ENCODE measurements at places on chromosomes 7 and 10.

DNA sequence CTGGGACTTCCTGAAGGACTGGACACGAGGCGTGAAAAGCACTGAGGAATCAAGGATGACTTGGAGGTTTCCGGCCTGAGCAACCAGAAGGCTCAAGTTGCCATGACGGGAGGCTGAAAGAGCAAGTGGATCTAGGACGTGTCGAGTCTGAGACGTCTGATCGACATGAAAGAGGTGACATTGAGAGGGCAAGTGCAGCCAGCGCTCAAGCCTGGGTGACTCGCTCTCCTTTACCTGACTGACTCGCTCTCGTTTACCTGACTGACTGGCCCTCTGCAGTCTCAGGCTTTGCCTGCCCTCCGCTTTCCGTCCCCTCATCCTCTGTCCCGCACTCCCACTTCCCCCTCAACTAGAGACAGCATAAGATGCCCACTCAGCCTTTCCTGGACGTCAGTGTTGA, 202.6 kb upstream of the FRMD4A start:
- no peaks in the 10 kb centered on the region for H3K36me3 ChIP-seq
- peaks cover 29% of the 10 kb centered on the region for H3K4me1 ChIP-seq
- no peak overlapping the region for H3K4me3 ChIP-seq
- peak overlapping the region; percentile 29 for H3K27ac ChIP-seq
- no peaks in the 10 kb centered on the region for H3K27me3 ChIP-seq

GRCh38 chr7:34752929-34753328, 94.9 kb downstream of the NPSR1 start:
- H3K27ac ChIP-seq: no peak overlapping the region
- peaks cover 7% of the 10 kb centered on the region for H3K27me3 ChIP-seq
- no peak overlapping the region for H3K4me3 ChIP-seq

GRCh38 chr10:131259535-131259934, 52.0 kb downstream of the TCERG1L start:
- H3K27ac ChIP-seq: no peak overlapping the region
- DNase-seq: no peak
- no peak overlapping the region for H3K4me3 ChIP-seq

DNA sequence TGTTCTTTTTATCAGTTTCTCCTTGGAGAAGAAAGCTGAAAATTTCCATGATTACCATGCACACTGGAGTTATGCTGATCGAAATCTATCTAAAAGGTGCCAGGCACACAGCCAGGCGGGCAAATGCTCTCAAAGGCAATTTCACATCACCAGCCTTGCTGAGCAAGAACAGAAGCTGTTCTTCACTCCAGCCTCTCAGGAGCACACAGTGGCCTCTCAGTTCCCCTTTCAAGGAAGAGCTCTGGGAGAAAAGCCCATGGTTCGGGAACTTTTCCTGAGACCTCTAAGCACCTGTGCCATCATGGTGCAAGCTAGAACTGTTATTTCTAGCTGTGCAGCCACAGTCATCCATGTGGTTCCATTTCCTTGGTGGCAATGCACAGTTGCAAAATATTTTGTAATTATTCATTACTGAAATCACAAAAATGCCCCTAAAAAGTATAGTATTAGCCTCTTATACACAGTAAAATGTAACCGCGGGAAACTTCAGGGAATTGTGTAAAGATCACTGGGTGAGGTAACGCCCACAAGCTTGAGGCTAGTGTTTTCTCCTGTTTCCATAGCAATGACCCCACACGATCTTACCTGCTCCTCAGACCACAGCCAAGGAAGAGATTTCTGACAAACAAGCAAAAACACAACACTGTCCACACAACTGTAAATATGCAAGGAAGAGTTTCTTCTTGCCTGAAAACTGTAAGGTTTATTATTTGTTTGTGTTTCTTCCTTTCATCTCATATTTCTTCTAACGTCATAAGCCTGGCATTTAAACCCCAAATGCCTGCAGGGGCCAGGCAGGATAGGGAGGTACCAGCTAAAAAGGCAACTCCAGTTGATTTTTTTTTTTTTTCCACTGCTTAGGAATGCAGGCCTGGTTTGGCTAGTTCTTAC, 121.2 kb downstream of the FAM107B start:
- H3K36me3 ChIP-seq: no peaks in the 10 kb centered on the region
- peak overlapping the region; percentile 88 for H3K27ac ChIP-seq
- no peak for DNase-seq
- peaks cover 42% of the 10 kb centered on the region for H3K4me1 ChIP-seq

GRCh38 chr10:43265799-43266721, 805 bp downstream of the RASGEF1A start:
- no peaks in the 10 kb centered on the region for H3K36me3 ChIP-seq
- no peak for DNase-seq
- H3K4me3 ChIP-seq: peak overlapping the region; percentile 61
- H3K27ac ChIP-seq: no peak overlapping the region
- H3K27me3 ChIP-seq: peaks cover 58% of the 10 kb centered on the region

DNA sequence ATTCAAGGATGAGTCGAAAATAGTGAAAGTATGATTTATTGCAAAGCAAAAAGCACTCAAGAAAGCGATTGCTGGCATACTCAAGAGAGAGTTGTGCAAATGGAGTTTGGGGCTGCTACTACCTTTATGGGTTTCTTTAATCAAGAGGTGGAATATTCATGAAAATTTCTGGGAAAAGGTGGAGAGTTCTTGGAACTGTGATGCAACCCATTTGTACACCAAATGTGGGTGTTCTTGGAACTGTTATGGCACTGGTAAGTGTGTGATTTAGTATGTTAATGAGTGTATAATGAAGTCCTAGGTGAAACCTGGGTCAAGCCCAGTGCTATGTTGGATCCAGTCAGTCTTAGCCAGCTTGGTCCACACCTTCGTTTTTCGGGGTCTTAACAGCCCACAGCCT, 3.4 kb upstream of the VOPP1 start:
- H3K36me3 ChIP-seq: peaks cover 3% of the 10 kb centered on the region
- peaks cover 22% of the 10 kb centered on the region for H3K4me1 ChIP-seq
- no peak overlapping the region for H3K27ac ChIP-seq
- H3K27me3 ChIP-seq: peaks cover 12% of the 10 kb centered on the region
- no peak for DNase-seq

GRCh38 chr7:95989301-95989700, 216.9 kb downstream of the DYNC1I1 start:
- no peak overlapping the region for H3K4me3 ChIP-seq
- no peak for DNase-seq
- H3K4me1 ChIP-seq: peaks cover 6% of the 10 kb centered on the region
- peaks cover 25% of the 10 kb centered on the region for H3K36me3 ChIP-seq
- no peak overlapping the region for H3K27ac ChIP-seq
- H3K27me3 ChIP-seq: no peaks in the 10 kb centered on the region

DNA sequence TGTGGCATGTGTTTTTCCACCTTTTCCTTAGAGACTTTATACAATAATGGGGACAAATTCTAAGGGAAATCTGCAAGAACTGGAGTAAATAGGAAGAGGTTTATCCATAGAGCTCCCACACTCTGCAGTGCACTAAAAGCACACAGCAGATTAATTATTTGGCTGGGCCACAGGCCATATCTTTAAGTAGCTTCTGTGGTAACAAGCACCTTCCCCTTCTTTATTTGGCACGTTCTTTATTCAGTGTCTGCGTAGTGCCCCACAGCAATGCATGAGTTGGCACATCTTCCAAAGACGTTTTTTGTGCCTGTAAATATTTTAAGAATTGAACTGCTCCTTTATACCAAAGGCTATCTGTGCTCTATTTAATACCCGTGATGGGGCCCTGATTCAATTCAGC, 104.9 kb upstream of the MBL2 start:
- no peak overlapping the region for H3K4me3 ChIP-seq
- H3K36me3 ChIP-seq: no peaks in the 10 kb centered on the region
- no peak for DNase-seq
- peaks cover 2% of the 10 kb centered on the region for H3K27me3 ChIP-seq

DNA sequence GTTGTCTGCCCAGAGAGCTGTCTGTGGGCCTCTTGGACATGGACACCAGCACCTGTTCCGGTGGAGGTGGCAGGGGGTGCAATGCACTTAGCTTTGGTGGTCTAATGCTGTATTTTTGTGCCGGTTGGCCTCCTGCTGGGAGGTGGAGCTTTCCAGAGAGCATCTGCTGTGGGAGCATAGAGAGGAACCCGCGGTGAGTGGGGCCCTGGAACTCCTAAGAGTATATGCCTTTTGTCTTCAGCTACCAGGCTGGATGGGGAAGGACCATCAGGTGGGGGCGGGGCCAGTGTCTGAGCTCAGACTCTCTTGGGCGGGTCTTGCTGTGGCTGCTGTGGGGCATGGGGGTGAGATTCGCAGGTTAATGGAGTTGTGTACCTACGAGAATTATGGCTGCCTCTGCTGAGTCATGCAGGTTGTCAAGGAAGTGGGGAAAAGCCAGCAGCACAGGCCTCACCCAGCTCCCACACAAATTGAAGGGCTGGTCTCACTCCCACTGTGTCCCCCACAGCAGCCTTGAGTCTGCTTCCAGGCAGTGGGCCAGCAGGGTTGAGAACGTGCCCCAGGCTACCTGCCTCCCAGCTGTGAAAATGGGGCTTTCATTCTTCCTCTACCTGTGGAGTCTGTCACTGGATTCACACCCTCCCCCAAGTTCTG, 29.0 kb downstream of the JAKMIP3 start:
- H3K4me3 ChIP-seq: no peak overlapping the region
- H3K36me3 ChIP-seq: no peaks in the 10 kb centered on the region
- peaks cover 34% of the 10 kb centered on the region for H3K27me3 ChIP-seq
- no peak for DNase-seq
- no peak overlapping the region for H3K27ac ChIP-seq

DNA sequence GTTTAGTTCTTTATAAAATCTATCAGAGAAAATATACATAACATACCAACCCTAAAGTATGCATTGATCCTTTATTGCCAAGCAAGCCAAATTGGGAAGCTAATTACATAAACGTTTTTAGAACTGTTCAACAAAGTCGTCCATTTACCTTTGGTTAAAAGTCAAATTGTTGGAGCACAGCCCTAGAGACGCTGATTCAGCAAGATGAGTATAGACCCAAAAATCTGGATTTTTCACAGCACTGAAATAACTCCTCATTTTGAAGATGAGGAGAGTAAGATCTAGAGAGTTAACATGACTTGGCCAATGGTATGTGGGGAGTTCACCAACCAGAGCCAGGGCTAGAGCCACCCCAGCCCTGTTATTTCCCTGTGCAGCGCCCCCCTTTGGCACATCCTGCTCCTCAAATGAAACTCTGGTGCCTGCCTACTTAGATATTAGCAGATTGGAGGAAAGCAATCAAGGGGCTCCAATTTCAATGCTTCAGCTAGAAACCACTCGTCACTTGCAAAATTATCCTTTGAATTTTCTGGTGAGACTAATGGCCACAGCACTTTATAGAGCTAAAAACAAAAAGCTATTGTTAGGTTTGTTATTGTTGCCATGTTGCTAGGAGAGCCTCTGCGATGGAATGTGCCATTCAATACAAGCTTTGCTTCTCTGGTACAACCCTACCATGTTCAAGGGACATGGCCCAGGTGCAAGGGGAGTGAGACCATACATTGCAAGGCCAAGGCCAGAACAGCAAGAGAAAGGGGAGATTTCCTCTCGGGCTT, 132.6 kb upstream of the ZEB1 start:
- no peak overlapping the region for H3K27ac ChIP-seq
- no peaks in the 10 kb centered on the region for H3K36me3 ChIP-seq
- no peaks in the 10 kb centered on the region for H3K27me3 ChIP-seq
- no peak for DNase-seq

DNA sequence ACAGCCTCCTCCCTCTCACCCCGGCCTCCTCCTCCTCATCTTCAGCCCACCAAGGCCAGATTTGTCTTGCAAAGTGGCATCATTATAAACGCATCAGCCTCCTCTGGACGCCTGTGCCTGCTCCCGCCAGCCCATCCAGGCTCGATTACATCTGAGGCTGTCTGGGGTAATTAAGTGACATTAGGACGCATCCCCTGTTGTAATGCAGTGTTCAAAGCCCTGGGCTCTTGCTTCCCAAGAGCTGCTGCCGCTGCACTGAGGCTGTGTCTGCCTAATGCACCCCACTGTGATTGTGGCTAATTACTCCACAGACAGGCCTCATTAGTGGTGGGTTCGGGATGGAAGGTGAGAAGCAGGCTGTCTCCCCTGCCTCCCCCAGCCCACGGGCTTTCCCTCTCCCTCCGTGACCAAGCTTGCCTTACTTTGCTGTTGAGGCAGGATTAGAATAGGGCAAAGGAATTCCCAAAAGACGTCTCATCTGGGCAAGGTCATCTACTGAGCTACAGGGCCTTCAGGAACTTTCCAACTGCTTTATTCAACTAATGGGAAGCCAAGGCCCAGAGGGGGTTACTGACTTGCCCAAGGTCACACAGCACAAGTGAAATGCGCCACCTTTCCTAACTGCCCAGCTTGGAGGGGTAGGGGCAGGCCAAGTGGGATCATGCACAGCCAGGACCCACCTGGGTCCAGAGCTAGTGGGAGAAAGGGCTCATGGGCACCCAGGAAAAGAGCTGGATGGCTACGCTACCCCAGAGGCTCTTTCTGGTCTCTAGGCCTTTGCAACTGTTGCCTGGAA, 66.2 kb upstream of the PCBD1 start:
- peak; percentile 39 for DNase-seq
- H3K4me3 ChIP-seq: no peak overlapping the region
- peaks cover 59% of the 10 kb centered on the region for H3K27me3 ChIP-seq
- no peak overlapping the region for H3K27ac ChIP-seq
- H3K4me1 ChIP-seq: no peaks in the 10 kb centered on the region

DNA sequence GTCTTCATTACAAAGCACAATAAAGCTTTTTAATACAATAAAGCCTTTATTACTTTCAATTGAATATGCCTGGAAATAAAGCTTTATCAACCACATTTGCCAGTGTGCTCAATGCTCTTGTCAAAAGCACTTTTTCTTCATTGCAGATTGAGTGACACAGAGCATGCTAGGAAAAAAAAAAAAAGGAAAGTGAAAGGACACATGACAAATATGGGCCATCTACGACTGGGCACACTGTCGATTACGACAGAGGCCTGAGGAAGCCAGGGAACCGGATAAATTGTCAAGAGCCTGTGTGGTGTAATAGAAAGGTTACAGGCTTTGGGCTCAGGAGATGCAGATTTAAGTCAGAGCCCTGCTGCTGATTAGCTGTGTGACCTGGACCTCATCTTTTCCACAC, 84.8 kb upstream of the LRGUK start:
- H3K27me3 ChIP-seq: no peaks in the 10 kb centered on the region
- no peak for DNase-seq
- H3K4me1 ChIP-seq: peaks cover 6% of the 10 kb centered on the region

DNA sequence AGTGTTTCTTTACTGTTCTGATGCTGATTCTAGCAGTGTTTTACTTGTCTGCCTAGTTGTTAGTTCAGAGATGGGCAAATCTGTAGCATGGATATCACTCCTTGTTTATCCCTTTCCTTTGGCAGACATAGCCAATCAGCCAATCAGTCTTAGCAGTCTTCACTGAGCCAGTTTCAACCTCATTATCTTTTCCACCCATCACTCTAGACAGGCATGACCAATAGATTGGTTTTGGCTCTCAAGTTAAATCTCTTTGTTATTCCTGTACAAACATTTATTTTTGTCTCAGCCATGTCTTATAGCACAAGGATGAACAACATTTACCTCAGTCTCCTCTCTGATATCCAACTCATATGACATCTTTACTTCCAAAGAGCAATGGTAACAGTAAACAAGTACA, 109.5 kb downstream of the PRKG1 start:
- H3K4me1 ChIP-seq: peaks cover 18% of the 10 kb centered on the region
- no peak overlapping the region for H3K4me3 ChIP-seq
- peaks cover 2% of the 10 kb centered on the region for H3K36me3 ChIP-seq
- no peak for DNase-seq

All from chondrocyte (in vitro differentiated cells).